SW 1271 (cell line): ENCODE measurements at places on chromosomes 6 and 20.

DNA sequence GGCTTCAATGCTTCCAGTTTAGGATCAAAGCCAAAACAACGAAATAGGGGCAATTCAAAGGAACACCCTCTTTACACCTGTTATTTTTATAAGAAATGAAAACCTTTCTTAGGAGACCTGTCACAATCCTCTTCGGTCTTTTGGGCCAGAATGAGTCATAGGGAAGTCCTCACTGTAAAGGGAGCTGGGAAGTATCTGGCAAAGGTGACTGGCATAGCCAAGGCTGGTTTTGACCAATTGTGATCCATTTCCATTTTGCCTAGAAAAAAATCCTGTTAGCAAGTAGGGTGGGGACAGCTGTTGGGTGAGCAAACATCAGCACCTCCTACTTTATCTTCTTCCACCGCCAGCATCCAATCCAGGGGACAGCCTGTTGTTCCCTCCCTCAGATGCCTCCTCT is 343.2 kb upstream of the SULF2 start:
- DNase-seq, result no peak

- DNase-seq, result no peak
Observed at GRCh38 chr20:16707674-16708073, 22.2 kb upstream of the SNRPB2 start.

GRCh38 chr20:1964659-1965405 is 29.0 kb downstream of the PDYN start:
- no peak for DNase-seq

DNA sequence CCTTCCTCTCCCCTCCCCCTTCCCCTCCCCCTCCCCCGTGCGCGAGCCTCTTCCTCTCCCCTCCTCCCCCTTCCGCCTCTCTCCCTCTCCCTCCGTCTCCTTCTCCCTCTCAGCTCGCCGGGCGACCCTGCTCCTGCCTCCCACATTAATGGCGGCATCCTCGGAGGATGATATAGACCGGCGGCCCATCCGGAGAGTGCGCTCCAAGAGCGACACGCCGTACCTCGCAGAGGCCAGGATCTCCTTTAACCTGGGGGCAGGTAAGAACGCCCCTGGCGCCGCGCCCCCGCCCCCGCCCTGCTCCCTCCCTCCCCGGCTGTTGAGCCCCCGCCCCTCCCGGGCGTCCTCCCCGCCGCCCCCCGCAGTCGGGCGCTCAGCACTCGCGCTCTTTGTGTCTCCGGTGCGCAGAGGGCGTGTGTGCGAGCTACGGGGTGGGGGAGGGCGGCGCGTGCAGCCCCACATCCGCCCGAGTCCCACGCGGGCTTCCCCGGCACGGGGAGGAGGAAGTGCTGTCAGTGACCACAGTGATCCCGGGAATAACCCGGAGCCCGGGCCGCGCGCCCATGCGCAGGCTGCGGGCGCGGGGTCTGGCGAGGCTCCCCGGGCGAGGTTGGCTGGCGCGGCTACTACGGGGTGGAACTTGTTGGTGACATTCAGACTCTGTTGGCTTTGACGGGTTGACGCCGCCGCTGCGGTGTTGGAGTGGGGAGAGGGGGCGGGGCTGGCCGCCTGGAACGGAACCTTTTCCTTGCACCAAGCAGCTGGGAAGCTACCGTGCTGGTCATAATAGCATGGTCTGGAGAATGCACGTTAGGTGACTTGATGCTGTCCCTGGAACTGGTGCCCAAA is 33.2 kb downstream of the PHACTR1 start:
- no peak for DNase-seq
